ENCODE measurements at places on chromosomes 2 and 18.

- DNase-seq, result peak; percentile 60
Measured at GRCh38 chr2:189412330-189412953, 28.8 kb upstream of the WDR75 start.

DNA sequence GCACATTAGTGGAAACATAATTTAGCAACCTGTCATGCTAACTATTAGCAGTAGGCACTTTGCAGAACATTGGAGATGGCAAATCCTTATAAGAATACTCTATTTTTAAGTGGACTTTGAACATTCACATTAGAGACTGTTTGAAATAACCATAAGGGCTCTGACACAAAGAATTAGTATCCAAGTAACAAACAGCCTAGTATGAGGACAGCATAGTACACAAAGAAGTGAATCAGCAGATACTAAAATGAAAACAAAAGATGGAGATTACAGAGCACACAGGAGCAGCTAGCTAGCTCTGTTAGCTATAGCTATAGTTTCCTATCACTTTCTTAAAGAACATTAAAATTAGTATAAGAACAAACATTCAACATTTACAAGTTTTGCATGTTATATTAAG, 256.3 kb upstream of the SPOPL start:
- no peak for DNase-seq

DNA sequence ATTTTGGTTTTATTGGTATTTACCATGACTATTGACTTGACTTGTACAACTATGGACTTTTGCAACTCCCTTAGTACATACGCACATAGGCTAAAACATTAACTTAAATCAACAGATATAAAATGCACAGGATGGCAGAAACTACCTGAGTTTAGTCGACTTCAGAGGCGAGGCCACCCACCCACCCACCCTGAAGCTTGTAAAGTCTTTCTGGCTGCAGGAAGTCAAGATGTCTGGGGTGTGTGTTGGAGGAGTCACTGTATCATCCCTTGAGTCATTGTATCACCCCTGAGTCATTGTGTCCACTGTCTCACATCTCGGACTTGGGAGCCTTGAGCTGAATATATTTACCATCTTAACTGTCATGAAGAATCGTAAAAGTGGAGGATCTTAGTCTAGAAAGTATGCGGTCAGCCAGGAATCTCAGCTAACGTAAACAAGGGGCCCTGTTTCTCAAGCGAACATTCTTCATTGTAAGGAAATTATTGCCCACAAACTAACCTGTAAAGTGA, 140.0 kb upstream of the ST6GAL2 start:
- DNase-seq, result no peak

GRCh38 chr2:23660237-23660636, 266.7 kb downstream of the ATAD2B start:
- DNase-seq, result no peak

- DNase-seq, result no peak
Measured at GRCh38 chr18:43794363-43794762, 517.1 kb upstream of the SYT4 start.

DNA sequence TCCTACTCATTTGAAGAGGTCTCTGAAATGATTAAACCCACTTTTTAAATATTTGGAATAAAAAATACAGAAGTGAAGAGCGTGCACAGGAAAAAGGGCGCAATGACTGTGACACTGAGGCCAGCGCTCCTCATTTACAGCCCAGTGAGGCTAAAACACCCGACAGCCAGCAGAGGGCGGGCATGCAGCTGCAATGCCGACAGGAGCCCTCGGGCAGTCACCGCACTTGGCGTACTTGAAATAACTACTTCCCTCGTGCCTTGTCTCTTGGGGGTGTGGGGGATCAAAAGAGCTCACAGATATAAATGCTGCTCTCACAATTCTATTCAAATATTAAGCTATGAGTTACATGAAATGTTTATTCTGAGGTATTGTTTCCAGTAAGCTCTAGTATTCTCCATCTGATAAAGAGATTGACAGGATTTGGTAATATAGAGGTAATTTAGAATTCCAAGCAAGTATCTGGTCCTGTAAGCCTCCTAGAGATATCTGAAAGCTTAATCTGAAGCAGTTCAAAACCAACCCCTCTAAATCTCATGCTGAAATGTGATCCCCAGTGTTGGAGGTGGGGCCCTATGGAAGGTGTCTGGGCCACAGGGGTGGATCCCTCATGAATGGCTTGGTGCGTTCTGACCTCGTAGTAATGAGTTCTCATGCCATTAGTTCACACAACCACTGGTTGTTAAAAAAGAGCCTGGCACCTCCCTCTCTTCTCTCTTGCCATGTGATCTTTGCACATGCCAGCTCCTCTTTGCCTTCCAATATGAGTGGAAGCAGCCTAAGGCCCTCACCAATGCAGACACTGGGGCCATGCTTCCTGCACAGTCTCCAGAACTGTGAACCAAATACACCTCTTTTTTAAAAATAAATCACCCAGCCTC, 93.6 kb downstream of the ZAP70 start:
- DNase-seq, result peak; percentile 58

DNA sequence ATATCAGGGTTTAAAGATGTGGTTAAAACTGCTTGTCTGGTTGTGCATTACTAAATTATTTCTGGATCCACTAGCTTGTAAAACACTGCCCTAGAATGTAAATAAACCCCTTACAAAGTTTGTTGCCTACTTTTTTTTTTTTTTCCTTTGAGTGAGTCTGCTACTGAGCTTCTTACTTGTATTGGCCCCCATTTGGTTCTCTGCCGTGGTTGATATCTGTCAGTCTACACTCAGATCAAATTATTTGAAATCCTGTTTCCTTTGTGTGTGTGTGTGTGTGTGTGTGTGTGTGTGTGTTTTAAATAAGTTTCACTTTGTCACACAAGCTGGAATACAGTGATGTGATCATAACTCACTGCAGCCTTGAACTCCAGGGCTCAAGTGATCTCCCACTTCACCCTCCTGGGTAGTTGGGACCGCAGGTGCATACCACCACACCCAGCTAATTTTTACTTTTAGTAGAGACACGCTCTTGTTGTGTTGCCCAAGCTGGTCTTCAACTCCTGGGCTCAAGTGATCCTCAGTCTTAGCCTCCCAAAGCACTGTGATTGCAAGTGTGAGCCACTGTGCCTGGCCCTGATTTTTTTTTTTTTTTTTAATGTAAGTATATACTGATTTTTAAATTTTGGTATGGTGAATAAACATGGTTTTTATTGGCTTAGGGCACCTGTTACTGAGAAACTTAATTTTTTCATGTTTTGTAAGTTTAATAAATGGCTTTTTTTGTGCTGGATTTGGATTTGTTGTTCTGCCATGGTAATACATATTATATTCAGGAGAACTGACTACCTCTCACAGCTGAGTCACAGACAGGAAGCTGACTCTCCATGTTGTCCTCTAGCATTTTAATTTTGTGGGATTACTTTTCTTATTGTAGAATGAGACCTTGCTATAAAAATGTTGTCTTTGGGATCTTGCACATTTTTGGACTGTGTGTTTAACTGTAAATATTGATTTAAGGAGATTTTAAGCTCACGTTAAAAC, 48.5 kb downstream of the MAP4K4 start:
- DNase-seq, result no peak

DNA sequence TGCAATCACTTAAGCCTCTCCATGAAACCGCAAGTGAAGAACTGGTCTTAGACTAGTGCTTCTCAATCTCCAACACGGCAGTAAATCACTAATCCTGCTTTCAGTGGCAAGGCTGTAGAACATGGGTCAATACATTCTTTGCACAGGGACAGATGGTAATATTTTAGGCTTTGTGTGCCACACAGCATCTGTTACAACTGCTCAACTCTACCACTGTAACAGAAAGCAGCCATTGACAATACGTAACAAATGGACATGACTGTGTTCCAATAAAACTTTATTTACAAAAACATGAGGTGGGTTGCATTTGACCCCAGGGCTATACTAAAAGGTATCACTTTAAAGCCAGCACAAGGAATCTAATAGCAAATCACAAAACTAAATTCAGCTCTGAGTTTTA, 51.1 kb downstream of the RNF152 start:
- no peak for DNase-seq

DNA sequence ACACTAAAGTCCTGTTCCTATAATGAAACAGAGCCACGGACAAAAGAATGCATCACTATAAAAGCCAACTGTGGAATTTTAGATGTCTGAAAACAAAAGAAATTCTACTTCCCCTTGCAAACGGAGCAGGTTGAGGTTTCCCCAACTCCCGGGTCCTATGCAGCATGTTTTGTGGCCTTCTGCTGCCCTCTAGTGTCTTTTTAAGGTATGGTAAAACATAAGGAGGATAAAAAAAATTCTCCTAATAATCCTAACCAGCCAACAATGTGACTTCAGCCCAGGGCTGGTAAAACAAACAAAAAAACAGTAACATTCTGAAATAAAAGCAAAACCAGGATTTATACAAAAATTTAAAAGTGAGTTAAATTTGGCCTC, 539.5 kb downstream of the NRXN1 start:
- peak; percentile 56 for DNase-seq

DNA sequence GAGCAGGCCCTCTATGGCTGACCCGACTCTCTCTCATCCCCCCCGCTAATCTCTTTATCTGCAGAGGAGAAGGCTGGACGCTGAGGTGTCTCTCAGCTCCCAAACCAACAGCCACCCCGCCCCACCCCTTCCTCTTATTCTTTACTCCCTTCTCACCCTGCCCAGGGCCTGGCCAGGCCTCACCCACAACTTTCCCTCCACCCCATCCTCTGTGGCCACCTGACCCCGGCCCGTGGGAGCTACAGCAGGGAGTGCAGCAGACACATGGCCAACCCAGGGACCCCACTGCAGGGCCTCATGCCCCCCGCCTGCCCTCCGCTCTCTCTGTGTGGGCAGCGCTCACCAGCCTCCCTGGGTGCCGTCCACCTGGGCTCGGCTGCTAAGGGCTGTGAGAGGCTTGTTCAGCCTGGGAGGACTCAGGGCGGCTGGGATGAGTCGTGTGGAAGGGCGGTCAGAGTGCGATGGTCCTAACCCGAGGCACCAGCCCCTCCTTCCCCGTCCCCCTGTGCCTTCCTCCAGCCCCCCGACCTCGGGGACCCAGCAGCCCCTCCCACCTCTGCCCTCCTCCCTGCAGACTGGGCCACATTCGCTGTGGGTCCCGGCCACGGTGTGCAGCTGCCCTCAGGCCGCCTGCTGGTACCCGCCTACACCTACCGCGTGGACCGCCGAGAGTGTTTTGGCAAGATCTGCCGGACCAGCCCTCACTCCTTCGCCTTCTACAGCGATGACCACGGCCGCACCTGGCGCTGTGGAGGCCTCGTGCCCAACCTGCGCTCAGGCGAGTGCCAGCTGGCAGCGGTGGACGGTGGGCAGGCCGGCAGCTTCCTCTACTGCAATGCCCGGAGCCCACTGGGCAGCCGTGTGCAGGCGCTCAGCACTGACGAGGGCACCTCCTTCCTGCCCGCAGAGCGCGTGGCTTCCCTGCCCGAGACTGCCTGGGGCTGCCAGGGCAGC, 6.8 kb downstream of the NEU4 start:
- DNase-seq, result no peak

GRCh38 chr2:84894131-84894586, 11.3 kb upstream of the TMSB10 start:
- DNase-seq, result no peak

DNA sequence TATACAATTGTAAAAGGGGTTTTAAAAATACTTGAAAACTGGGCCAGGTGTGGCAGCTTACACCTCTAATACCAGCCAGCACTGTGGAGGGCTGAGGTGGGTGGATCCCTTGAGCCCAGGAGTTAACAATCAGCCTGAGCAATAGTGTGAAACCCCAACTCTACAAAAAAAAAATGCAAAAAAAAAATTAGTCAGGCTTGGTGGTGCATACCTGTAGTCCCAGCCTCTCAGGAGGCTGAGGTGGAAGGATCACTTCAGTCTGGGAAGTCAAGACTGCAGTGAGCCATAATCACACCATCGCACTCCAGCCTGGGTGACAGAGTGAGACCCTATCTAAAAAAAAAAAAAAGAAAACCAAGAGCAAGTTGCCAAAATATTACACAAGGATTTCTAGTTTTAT, 182.7 kb downstream of the UBE2E3 start:
- no peak for DNase-seq

GRCh38 chr2:197973772-197974171, 169.4 kb downstream of the PLCL1 start:
- DNase-seq, result no peak

GRCh38 chr2:120912101-120912985, 176.7 kb downstream of the GLI2 start:
- no peak for DNase-seq

GRCh38 chr2:10579876-10580514, 109.8 kb downstream of the NOL10 start:
- DNase-seq, result no peak

GRCh38 chr2:240988146-240988545, 10.3 kb upstream of the SNED1 start:
- DNase-seq, result no peak

GRCh38 chr2:153394686-153395085, 83.9 kb downstream of the RPRM start:
- no peak for DNase-seq

- DNase-seq, result no peak
Measured at GRCh38 chr2:200786423-200786822, 25.3 kb upstream of the BZW1 start.

GRCh38 chr2:186605041-186605440, 15.2 kb downstream of the ITGAV start:
- DNase-seq, result no peak

- no peak for DNase-seq
Measured at GRCh38 chr2:169768262-169768995, 30.2 kb upstream of the SSB start.

GRCh38 chr2:158097481-158097880, 4.2 kb upstream of the UPP2 start:
- DNase-seq, result no peak

GRCh38 chr2:209564816-209565215, 141.0 kb downstream of the MAP2 start:
- no peak for DNase-seq

DNA sequence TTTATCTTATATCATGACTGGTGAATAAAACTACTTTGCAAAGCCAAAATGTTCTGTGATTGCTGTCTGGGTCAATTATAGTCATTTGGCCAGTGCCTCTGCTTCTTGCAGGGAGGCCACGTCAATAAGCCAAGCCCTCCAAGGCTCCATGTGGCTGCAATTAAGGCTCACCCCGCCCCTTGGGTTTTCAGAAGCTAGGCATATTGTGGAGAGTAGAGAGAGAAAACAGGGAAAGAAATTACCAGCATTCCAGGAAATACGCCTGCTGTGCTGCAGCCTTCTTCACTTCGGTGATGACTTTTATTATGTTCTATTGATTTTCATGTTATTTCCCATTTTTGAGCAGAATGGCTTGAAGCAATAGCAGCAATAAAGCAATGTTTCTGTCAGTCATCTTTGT, 319.7 kb downstream of the SOX11 start:
- DNase-seq, result no peak

All from left kidney (tissue), 8 donors.